ENCODE measurements at places on chromosomes 4 and X. TPM values are rescaled to one million over a fixed set of nuclear protein-coding genes. Genes with fewer than 3 reads are reported as not detected.

Gene ADGRA3
- total RNA-seq = 54.4 TPM

DNA sequence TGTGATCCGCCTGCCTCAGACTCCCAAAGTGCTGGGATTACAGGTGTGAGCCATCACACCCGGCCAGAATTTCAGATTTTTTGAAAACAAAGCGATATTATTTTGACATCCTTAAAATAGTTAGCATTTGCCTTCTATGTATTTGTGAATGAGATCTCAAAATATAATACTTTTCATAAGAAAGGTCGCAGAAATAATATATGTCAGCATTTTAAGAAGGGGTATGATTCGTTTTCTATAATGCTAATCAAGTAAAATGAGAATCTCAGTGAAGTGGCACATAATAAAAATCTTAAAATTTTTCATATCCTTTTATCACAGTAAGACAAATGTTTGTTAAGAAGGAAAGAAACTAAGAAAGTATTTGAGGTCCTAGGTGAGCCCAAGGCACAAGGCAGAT lies 52.2 kb downstream of the GRSF1 start:
- H3K27me3 ChIP-seq = no peaks in the 10 kb centered on the region
- DNase-seq = no peak
- no peaks in the 10 kb centered on the region for H3K36me3 ChIP-seq

GRCh38 chr4:186693159-186693815 lies 30.4 kb downstream of the FAT1 start:
- no peak for DNase-seq
- no peaks in the 10 kb centered on the region for H3K27me3 ChIP-seq
- peaks cover 6% of the 10 kb centered on the region for H3K4me1 ChIP-seq
- H3K27ac ChIP-seq = no peak overlapping the region

DNA sequence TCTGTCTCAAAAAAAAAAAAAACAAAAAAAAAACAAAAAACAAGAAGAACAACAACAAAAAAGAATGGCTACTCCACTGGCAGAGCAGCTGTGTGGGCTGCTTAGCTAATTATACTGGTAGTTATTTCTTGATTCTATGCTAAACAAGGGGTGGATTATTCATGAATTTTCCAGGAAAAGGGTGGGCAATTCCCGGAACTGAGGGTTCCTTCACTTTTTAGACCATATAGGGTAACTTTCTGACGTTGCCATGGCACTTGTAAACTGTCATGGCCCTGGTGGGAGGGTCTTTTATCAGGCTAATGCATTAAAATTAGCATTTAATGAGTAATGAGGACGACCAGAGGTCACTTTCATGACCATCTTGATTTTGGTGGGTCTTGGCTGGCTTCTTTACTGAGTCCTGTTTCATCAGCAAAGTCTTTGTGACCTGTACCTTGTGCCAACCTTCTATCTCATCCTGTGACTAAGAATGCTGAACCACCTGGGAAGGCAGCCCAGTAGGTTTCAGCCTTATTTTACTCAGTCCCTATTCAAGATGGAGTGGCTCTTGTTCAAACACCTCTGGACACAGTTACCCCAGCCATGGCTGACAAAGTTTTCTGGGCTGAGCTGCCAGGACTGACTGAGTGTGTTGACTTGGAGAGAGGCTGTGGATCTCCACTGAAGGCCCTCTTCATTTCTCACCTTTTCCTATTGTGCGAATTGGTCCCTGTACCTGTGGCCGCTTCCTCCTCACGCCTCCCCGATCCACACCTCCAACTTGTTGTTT lies 1.3 kb upstream of the OCIAD2 start:
- no peak overlapping the region for H3K4me3 ChIP-seq
- no peaks in the 10 kb centered on the region for H3K27me3 ChIP-seq
- DNase-seq = no peak
- peaks cover 9% of the 10 kb centered on the region for H3K36me3 ChIP-seq

DNA sequence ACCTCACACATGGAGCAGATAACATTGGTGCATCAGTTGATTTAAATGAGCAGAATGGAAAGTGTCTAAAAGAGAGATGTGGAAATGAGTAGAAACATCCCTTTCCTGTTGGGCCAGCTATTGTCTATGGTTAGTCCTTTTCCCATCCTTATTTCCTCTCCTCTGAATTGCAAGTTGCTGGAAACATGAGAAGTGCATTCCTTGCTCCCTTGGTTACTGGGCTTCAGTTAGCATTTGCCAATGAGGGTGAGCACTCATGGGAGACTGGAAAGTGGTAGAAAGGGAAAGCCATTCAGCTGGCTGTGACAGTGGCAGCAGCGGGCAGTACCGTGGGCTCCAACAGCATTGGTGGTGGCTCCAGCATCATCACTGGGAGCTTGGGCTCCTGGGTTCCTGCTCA lies 96.0 kb upstream of the IGFBP7 start:
- H3K4me3 ChIP-seq = no peak overlapping the region
- H3K36me3 ChIP-seq = peaks cover 7% of the 10 kb centered on the region
- no peak for DNase-seq
- H3K4me1 ChIP-seq = no peaks in the 10 kb centered on the region
- no peak overlapping the region for H3K27ac ChIP-seq

GRCh38 chr4:173091958-173092357 lies 76.7 kb upstream of the GALNT7 start:
- peak overlapping the region; percentile 63 for H3K27ac ChIP-seq
- DNase-seq = no peak
- H3K4me1 ChIP-seq = peaks cover 13% of the 10 kb centered on the region
- H3K4me3 ChIP-seq = no peak overlapping the region
- H3K27me3 ChIP-seq = no peaks in the 10 kb centered on the region

DNA sequence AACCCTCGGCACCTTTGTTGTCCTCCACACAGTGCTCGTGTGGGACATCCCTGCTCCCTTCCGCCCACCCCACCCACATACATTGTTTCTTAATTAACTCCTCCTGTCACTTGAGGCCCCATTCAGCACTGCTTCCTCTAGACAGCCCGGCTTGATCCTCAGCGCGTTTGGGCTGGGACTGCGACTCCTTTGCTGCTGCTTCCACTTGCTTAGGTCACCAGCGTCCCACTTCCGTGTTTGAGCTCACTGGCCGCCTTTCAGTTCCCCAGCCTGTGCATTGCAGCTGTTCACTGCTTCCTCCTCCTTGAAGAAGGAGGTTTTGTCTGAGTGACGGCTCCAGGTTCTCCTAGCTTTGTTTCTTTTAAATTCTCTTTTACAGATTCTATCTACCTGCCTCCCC lies 16.1 kb downstream of the RNF4 start:
- H3K36me3 ChIP-seq = peaks cover 11% of the 10 kb centered on the region
- no peak overlapping the region for H3K4me3 ChIP-seq
- DNase-seq = no peak
- no peaks in the 10 kb centered on the region for H3K27me3 ChIP-seq
- peaks cover 2% of the 10 kb centered on the region for H3K4me1 ChIP-seq

Measured in H9 (cell line).